ENCODE measurements at places on chromosomes 11 and 22. TPM values are rescaled to one million over a fixed set of nuclear protein-coding genes. Genes with fewer than 3 reads are reported as not detected.

GRCh38 chr11:103878646-103879045 lies 157.8 kb upstream of the DDI1 start:
- H3K27ac ChIP-seq = no peak overlapping the region
- H3K4me1 ChIP-seq = no peaks in the 10 kb centered on the region
- no peak overlapping the region for H3K4me3 ChIP-seq

DNA sequence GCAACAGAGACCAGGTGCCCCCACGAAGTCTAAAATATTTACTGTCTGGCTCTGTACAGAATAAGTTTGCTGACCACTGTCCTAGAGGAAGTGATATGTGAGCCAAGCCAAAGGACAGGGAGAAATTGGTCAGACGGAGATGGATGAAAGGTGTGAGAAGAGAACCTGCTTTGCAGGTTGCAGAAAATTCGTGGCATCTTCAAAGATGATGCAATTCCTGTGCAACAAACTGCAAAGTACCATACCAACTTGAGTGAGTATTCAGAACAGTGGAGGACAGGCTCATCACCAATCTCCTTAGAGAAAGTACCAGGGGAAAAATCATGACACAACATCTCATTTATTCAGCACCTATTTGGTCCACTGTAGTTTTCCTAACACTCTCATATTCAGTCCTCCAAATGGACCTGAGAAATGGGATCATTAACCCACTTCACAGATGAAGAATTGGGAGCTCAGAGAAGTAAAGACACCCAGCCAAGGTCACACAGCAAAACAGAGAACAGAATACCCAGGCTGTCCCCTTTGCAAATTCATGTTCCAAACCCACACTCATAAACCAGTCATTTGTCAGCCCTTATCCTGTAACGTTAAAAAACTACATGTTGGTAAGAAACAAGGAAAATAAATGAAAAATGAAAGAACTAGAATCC lies 536.8 kb downstream of the MIAT start:
- no peak overlapping the region for H3K27ac ChIP-seq
- H3K36me3 ChIP-seq = no peaks in the 10 kb centered on the region
- no peaks in the 10 kb centered on the region for H3K4me1 ChIP-seq
- H3K27me3 ChIP-seq = peaks cover 3% of the 10 kb centered on the region

GRCh38 chr11:5553343-5553742 lies 5.0 kb upstream of the OR52H1 start:
- H3K27ac ChIP-seq = no peak overlapping the region
- no peak overlapping the region for H3K4me3 ChIP-seq
- H3K36me3 ChIP-seq = no peaks in the 10 kb centered on the region
- no peaks in the 10 kb centered on the region for H3K27me3 ChIP-seq
- H3K4me1 ChIP-seq = no peaks in the 10 kb centered on the region
- DNase-seq = no peak

GRCh38 chr22:17870407-17870806 lies 96.1 kb upstream of the BID start:
- H3K36me3 ChIP-seq = peaks cover 11% of the 10 kb centered on the region
- H3K27me3 ChIP-seq = no peaks in the 10 kb centered on the region
- no peak for DNase-seq
- no peaks in the 10 kb centered on the region for H3K4me1 ChIP-seq
- no peak overlapping the region for H3K27ac ChIP-seq

The CLDN5 gene
- 322 TPM for total RNA-seq

DNA sequence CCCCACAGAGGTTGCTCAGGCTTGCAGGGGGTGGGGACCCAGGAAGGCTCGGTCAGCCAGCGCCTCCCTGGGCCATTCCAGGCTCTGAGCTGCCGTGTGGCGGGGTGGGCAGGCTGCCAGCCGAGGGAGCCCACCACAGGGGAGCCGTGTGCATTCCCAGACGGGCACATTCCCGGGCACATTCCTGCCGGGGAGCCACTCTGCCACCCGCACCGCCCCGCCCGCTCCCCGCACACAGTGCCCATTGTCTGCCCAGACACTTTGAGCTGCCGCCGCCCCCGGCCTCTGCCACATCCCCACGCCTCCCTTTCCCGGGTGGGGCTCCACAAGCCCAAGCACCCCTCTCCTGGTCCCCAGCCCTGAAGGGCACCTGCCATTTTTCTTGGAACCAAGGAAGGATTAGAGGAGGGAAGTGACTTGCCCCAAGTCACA lies 27.4 kb downstream of the RPL3 start:
- no peaks in the 10 kb centered on the region for H3K27me3 ChIP-seq
- no peak overlapping the region for H3K4me3 ChIP-seq
- no peaks in the 10 kb centered on the region for H3K36me3 ChIP-seq

DNA sequence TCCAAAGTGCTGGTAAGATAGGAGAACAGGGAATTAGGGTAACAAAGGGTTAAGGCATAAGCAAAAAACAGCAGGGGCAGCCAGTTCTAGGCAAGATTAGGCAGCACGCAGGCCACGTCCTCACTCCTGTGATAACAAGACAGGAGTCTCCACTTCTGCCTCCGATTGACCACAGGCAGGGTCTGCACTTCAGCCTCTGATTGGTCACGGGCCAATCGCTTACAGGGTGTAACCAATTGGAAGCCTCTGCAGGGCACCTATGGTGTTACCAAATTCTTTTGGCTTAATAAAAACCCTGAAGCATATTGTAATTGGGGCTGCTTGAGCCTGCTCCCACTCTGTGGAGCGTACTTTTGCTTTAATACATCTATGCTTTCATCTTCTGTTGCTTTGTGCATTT lies 12.2 kb upstream of the GSTP1 start:
- H3K27me3 ChIP-seq = no peaks in the 10 kb centered on the region
- H3K4me3 ChIP-seq = no peak overlapping the region
- H3K4me1 ChIP-seq = no peaks in the 10 kb centered on the region
- no peak overlapping the region for H3K27ac ChIP-seq
- no peaks in the 10 kb centered on the region for H3K36me3 ChIP-seq

The NLRP14 gene
- total RNA-seq = 0.15 TPM

GRCh38 chr11:35859301-35859700 lies 84.6 kb upstream of the LDLRAD3 start:
- no peak overlapping the region for H3K4me3 ChIP-seq
- H3K27ac ChIP-seq = no peak overlapping the region

DNA sequence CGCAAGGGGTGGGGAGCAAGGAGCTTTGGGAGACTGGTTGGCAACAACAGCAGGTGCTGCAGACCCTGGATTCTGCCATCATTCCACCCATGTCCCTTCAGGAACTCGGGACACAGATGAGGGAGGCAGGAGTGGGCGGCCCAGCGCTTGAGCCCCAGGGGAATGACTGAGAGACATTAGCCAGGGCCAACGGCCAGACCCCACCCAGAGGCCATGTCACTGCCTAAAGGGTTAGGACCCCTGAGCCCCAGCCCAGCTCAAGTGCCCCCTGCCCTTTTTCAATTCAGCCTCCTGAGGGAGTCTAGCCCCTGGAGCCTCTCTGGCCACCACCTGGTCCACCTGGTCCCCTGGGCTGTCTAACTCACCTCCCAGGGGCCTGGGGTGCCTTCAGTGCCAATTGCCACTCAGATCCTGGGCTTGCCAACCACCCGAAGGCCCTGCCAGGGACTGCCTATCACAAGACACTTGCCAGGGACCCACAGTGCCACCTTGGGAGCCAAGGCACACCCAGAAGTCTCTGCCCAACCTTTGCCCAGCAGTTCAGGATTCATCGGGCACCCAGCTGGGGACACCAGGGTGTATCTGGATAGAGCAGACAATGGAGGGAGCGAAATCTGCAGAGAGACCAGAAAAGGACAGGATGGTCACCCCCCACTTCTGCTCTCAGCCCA lies 16.6 kb downstream of the MFNG start:
- no peak overlapping the region for H3K27ac ChIP-seq
- H3K4me1 ChIP-seq = no peaks in the 10 kb centered on the region
- no peak for DNase-seq
- peaks cover 26% of the 10 kb centered on the region for H3K36me3 ChIP-seq

The C11orf97 gene
- 6.3 TPM for total RNA-seq

The UBE4A gene
- 53.2 TPM for total RNA-seq

- peaks cover 7% of the 10 kb centered on the region for H3K27me3 ChIP-seq
- H3K4me1 ChIP-seq = no peaks in the 10 kb centered on the region
- H3K4me3 ChIP-seq = no peak overlapping the region
- DNase-seq = no peak
- no peaks in the 10 kb centered on the region for H3K36me3 ChIP-seq
These were observed 682.1 kb downstream of the KCNA4 start for GRCh38 chr11:29334776-29335130.

DNA sequence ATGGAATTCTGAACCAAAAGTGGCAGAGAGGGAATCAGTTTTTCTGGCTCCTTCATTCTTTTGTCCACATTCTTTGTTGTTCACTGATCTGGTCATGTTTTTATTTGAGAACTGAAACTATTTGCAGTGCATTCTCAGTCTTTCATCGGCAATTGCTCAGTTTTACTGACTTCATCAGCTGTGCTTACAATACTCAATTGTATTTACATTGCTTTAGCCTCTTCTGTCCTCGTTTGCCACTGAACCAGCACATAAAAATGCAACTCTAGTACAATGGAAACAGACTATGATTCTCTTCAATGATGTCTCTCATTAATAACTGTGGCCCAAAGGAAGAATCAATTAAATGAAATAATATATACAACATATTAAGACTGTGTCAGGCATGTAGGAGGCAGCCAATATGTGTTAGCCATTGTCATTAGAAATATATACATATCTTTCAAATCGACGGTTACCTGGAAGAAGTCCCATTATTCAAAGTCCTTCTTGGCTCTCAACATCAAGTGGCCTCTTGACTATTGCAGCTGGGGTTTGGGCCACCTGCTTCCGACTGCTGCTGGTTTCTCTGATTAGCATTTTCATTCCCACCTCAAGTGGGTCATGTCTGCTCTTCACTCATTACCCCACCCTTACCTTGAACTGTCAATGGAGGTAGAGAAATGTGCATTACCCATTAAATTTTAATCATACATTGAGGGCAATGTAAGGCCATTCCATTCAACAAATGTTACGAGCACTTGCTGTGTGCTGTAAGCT lies 600.1 kb downstream of the INSC start:
- H3K27ac ChIP-seq = no peak overlapping the region
- H3K4me1 ChIP-seq = peaks cover 5% of the 10 kb centered on the region
- H3K27me3 ChIP-seq = no peaks in the 10 kb centered on the region
- H3K36me3 ChIP-seq = no peaks in the 10 kb centered on the region
- no peak for DNase-seq

GRCh38 chr11:75389276-75389605 lies 10.1 kb upstream of the RPS3 start:
- no peak overlapping the region for H3K27ac ChIP-seq
- no peak for DNase-seq
- H3K36me3 ChIP-seq = no peaks in the 10 kb centered on the region

DNA sequence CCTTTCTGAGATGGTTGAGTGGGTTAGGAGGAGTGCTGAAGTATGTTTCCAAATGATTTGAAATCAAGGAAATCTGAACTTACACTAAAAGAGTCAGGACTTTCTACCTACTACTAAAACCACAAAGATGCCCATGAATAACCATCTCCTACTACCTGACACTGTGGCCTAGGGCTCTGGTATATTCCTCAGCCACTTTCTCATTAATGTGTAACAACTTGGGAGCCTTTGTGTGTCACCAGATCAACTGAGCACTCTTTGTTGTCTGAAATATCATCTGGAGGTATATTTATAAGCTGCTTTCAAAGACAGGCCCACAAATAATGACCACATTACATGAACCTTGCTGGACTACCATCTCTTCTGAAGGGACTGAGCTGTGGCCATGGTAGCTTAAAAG lies 43.9 kb downstream of the RELT start:
- no peaks in the 10 kb centered on the region for H3K4me1 ChIP-seq
- H3K36me3 ChIP-seq = no peaks in the 10 kb centered on the region
- no peak overlapping the region for H3K4me3 ChIP-seq
- DNase-seq = no peak
- no peaks in the 10 kb centered on the region for H3K27me3 ChIP-seq

The PEX16 gene
- 34.8 TPM for total RNA-seq

DNA sequence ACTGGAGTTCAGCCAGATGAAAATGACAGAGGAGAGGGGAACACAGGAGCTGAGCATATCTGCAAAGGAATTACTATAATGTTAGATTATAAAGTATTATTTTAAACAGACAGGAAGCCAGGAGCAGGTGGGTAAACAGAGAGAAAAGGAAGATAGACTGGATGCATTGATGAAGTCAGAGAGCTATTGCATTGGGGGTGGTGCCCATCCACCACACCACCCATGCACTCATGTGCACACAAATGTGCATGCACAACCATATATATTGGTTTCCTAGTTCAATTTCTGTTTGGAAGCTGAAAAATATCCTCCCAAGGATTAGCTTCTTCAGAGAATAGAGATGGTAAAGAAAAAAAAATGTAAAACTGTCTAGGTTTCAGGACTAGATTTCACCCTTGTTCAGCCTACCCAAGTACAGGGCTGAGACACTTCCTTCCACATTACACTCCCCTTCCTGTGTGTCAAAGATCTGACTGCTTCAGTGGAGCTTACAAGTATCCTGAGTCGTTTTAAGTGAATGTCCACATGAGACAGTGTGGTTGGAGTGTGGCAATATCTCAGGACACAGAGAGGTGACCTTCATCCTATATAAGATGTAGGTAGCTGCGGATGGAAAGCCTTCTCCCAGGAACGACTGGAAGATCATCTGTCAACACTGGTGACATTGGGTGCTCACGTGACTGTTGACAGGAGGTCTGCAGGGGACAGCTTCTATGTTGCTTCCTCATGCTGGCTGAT lies 12.2 kb upstream of the SMPD1 start:
- no peaks in the 10 kb centered on the region for H3K27me3 ChIP-seq
- no peak for DNase-seq
- no peaks in the 10 kb centered on the region for H3K36me3 ChIP-seq
- H3K4me1 ChIP-seq = no peaks in the 10 kb centered on the region
- peak overlapping the region; percentile 5 for H3K27ac ChIP-seq

The OR51I1 gene
- 3.2 TPM for total RNA-seq
